ENCODE measurements at places on chromosomes 3 and 15.
A peak's percentile ranks its signal among the peaks of the same experiment; 100 is the strongest.

DNA sequence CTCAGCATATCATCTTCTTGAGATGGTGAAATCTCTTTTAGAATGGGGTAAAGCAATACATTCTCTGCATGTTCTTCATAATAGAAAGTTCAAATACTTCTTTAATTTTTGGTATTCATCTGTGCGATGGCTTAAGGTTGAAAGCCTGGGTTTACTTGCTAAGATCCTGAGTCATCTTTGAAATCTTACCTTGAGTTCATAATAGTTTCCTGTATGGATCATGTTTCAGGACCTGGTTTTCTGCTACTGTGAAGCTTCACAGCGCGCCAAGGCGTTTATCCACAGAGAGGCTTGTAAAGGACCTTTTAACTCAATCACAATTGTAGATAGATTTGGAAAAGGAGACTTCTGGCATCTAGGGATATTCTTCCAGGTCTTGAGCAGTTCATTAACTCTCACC, 39.0 kb downstream of the MED12L start:
- no peak for DNase-seq

DNA sequence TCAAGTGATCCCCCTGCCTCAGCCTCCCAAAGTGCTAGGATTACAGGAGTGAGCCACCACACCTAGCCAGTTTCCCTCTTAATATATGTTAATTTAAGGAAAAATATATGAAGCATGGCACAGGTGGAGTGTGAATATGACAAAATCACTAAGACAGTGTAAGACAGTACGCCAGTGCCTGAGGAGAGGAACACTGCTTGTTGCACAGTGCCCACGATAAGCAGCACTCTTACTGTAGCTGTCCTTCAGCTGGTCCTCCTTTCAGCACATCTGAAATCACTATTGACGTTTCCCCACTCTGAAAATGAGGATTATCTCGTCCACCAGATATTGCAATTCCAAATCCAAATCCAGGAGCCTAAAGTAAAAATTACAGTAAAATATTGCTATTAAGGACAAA, 49.3 kb downstream of the TJP1 start:
- DNase-seq: no peak

GRCh38 chr3:14016900-14017475, 107.7 kb downstream of the CHCHD4 start:
- peak; percentile 26 for DNase-seq

DNA sequence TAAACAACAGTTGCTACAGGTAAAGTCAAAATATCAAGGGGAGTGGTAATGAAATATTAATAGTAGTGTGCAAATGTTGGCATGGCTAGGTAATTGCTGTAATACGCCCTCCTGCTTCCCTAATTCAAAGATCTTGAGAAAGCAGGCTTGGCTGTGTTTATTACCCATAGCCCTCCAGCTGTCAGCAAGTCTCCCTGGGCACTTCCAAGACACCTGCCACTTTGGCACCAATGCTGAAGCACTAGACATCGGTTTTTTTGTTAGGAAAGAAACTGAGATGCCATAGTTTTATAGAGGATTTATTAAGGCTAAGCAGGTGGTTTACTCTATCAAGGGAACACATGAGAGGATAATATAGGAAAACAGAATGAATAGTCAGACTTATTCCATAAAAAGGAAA, 64.4 kb downstream of the P2RY1 start:
- DNase-seq: no peak

DNA sequence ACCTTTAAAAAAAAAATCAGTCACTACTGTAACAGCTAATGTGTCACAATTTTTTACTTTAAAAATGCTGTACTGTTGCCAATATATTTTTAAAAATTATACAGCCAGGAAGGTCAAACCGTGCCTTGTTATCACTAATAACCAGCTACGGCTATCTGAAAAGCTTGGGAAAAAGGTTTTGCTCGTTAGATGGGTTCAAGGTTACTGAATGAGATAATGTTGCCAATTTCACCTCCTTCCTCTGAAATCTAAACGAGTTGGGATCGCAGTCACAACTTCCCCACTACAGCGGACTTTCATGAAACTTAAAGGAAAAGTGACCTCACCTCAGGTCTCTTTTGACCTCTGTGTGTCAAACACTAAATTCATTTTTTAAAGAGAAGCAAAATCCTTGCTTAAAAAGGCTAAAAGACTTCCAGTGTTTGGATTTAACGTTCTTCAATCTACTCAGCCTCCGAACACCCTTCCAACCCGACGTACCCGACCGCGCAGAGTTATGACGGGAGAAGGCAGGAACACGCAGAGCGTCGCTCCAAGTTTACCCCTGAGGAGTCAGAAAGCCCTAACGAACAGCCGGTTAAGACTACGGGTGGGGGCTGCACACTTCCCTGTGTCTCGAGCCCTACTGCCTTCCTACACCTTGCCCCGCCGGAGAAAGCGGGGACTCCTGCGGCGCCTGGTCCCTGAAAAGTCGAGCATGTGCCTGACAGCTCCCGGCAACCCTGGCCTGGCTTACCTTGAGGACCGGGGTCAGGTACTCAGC, 860 bp downstream of the ATG3 start:
- DNase-seq: peak; percentile 64

DNA sequence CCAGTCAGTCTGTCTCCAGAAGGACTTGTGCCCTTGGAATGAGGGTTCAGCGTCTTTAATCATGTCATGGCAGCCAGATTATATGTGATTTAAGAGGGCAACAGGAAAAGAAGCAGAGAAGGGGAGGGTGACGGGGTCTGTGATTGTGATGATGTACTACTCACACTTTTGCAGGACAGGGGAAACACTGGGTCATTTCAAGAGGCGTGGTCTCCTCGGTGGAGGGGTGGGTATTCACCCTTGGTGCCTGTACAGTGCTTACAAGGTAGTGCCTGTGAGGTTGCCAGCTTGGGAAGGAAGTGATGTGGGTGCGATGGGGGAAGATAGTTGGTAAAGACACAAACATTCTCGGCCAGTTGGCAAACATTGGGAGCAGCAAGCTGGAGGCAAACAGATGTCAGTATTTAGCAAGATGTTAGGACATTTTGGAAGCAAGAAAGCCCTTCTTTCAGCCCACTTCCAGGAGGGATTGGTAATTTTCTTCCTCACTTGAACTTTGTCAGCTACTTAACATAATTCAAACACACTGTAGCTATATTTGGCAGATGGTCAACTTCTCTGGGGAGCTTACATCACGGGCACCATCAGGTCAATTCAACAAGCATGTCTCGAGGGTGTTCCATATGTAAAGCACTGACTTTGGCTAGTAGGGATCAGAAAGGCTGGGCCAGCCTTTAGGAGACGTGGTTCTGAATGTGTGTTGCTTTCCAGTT, 71.4 kb upstream of the ROPN1 start:
- no peak for DNase-seq
